ENCODE measurements at places on chromosomes 4 and X.
A peak's percentile ranks its signal among the peaks of the same experiment; 100 is the strongest.

DNA sequence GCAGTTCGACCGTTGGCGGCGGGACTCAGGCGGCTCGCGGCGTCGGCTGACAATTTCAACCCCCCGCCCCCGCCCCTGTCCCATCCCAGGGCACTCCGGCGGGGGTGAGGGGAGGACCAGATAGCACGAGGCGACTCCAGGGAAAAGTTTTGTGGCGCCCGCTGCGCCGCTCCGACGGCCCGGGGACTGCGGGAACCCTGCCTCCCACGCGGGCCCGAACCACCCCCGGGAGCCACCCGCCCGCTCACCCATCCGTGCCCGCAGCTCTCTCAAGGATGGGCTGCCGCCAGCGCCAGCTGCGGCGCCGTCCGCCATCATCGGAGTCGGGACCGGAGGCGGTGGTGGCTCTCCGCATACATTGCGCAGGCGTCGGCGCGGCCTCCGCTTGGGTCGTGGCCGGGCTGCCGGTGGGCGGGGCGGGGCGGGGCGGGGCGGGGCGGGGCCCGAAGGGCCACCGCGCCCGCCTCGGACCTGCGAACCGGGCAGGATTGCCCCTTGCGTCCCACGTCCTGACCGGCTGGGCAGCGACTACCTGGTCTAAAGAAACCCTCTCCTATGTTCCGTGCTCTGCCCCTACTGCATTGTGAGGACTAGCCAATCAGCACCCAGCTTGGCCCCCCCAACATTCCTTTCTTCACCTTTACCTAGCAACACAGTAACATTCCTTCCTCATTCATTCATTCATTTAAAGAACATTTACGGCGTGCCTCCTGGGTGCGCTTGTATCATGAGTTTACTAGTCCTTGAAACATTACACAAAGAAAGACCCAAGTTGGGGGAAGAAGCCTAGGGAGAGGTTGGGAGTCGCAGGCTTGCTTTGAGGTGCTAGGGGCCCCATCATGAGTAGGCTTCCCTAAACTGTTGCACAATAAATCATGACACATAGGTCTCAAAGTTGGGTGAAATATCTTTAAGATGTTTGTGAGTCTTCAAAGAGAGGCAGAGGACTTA, at the start of gene MAP7D3:
Gene MAP7D3, minus strand, starts transcription at position 360 of the 951 bp plus-strand sequence. Its CDS starts 42 bp downstream, at position 318.
- peak; percentile 47 for DNase-seq

DNA sequence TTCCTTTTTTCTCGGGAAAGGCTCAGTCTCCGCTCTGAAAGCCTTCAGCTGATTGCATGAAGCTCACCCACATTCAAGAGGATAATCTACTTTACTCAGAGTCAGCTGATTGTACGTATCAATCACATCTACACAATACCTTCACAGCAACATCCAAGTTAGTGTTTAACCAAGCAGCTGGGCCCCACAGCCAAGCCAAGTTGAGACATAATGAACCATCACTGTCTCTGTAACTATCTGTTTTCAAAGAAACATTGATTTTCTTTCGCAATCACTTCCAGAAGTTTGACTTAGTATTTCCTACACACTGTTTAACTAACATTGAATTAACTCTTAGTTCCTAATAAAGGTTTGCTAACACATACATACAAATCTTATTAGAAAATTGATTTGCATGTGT, 40.3 kb downstream of the RWDD4 start:
- no peak for DNase-seq

- no peak for DNase-seq
These were observed 63.9 kb upstream of the NLGN4X start for GRCh38 chrX:6292599-6292998.

DNA sequence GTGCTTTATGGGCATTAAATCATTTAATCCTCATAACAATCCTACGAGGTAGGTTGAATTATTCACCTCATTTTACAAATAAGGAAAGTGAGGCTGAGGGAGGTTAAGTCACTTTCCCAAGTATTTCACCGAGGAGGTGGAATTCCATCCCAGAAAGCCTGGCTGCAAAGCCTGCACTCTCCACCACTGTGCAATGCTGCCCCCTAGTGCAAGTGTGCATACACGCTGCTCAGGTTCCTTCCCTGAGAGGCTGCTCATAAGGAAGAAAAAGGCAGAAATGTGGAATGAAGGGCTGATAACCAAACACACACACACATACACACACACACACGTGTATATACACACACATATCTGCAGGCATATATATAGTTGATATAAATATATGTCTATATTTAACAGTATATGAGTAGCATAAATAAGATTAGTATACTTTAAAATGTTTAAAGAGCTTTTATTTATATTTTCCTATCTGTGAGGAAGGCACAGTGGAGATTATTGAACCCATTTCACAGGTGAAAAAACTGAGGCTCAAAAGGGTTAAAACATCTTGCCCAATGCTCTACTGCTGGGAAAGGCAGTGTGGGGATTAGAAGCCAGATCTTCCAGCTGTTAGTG, 714.5 kb upstream of the TENM3 start:
- DNase-seq: no peak

DNA sequence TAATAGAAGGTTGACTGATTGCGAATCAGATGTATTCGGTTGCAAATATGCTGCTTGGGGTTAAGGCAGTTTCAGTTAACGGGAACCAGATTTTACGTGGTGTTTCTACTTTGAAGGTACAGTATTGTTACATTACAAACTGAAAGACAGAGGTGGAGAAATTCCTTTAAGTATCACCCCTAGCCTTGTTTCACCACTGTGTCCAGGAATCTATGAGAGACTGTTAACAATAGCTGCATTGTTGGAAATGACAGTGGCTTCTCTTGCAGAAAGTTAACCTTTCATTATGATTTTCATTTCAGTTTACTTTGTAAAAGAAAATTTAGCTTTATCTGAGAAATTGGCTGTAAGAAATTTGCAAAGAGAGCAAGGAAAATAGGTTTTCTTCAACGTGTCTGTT, 2.6 kb downstream of the CDKL5 start:
- DNase-seq: no peak

DNA sequence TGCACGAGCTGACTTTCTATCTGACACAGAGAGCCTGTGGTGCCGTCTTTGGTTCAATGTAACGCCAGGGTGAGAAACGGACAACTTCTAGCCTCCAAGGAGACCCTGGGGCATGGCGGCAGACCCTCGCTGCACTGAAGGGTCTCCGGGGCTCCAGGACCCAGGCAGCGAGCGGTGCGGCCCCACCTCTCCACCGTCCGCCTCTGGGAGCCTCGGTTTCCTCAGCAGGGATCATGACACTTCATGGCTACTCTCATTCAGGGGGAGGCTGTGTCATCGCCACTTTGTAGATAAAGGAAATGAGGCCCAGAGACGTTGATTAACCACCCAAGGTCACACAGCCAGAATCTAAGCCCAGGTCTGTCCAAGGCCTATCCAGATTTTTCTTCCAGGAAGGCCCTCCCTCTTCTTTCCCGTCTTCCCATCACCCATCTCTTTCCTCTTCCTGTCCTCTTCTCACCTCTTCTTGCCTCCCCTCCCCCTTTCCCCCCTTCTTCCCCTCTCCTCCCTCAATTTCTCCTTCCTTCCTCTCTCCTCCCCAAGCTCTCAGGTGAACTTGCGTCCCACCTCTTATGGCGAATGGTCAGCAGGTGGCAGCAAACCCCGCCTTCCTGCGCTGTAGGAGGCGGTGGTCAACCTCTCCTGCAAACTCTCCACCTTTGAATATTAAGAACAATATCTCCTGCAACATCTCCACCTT, 69.3 kb upstream of the HMX1 start:
- DNase-seq: no peak

- DNase-seq: no peak
These were observed 4.2 kb upstream of the SLC9A6 start for GRCh38 chrX:135981010-135981409.

DNA sequence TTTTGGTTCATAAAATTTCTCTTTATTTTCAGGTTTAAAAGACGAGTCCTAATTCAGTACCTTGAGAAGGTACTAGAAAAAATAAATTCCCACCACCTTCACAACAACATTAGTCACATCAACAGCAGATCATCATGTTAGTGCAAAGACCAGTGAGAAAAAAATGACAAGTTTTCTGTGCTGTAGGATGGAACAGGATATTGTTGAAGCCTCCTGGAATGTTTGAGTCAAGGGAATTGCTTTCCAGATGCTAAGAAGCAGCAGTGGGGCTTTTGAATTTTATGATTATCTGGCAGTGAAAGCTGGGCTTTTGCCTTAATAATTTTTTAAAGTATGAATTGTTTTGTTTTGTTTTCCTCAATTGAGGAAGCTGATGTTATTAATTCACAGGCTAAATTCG, 61.0 kb downstream of the INTS6L start:
- DNase-seq: no peak

DNA sequence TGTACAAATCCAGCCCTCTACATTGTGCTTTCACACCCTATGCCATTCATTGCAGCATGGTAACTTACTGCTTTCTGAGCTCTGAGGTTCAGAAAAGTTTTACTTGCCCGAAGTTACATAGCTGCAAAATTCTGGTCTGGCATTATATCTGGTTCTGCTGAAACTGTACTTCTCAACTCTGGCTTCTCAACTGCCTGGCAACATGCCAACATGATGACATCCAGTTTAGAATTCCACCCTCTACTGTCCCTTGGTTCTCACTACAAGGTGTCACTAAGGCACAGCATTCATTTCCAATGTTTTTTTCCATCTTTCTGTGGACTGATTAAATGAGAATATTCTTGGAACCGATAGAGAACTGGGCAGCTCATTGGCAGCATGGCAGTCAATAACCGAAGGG, 242.9 kb upstream of the PRPS2 start:
- no peak for DNase-seq

DNA sequence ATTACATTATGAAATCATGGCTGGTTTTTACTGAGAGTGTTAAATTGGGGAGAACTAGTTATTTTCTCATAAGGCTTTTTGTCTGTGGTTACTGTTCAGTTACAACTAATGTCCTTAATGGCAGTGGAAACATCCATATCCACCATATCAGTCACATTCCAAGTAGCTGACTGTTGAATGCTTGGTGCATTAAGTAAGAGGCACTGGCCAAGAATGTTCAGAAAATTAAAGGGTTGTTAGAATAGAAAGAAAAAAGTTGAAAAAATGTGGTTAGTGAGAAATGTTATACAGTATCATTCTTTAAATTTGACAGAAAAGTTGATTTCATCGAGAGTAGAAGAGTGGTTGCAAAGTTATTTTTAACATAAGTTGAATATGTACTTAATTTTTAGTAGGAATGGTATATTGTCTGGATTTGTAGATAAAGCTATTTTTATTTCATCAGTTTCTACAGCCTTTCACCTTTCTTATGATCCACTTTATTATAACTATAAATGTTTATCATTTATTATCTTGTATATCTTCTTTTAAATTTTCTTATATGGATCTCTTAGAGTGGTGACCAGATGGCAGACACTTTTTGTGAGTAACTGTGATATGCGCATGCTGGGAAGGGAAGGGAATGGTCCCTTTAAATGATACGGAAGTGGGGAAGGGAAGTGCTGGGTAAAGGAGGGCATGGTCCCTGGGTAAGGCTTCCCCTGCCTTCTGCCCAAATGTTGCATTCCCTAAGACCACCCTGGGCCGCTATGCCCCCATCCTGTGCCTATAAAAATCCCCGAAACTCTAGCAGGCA, 2407.1 kb downstream of the ARAP2 start:
- no peak for DNase-seq

- DNase-seq: no peak
These were observed 762.0 kb upstream of the MAGEB2 start for GRCh38 chrX:29453333-29453732.

GRCh38 chr4:48799157-48799556, 19.1 kb upstream of the FRYL start:
- DNase-seq: no peak

GRCh38 chr4:152786627-152787026, 6.9 kb downstream of the ARFIP1 start:
- no peak for DNase-seq

DNA sequence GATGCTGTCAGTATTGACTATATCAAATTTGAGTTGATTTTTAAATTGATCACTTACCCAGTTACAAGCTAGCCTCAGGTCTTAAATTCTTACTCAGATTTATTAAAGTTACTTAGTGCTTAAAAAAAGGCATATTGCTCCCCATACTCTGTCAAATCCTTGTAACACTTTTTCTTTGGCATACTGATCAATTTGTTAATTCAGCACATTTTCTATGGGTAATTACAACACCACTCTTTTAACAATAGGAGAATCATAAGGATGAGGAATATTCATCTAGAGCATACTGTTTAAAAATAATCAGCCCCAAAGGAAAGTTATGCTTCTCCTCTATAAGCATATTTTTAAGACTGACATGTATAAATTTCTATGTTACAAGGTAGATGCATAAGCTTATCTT, 482.5 kb downstream of the PABPC4L start:
- no peak for DNase-seq

DNA sequence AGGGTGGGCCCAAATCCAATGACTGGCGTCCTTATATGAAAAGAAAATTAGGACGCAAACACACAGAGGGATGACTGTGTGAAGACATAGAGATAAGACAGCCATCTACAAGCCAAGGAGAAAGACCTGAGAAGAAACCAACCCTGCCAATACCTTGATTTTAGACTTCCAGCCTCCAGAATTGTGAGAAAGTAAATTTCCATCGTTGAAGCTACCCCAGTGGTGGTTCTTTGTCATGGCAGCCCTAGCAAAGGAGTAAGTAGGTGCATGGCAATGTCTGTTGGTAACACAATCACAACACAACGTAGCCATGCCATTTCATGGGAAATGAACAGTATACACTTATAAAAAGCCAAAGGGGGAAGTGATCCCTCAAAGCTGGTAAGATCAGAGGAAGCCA, 25.3 kb downstream of the SMIM20 start:
- no peak for DNase-seq

GRCh38 chr4:14008494-14008893, 381.0 kb upstream of the BOD1L1 start:
- DNase-seq: no peak

DNA sequence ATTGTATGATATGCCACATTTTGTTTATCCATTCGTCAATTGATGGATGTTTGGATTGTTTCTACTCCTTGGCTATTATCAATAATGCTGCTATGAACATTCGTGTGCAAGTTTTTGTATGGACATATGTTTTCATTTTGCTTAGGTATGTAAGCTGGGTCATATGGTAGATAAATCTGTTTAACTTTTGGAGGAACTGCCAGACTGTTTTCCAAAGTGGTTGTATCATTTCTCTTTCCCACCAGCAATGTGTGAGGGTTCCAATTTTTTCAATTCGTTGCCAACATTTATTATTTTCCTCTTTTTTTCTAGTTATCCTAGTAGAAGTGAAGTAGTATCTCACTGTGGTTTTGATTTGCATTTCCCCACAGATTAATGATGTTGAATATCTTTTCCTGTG, 71.8 kb downstream of the DIAPH2 start:
- no peak for DNase-seq

GRCh38 chrX:46601283-46601682, 27.7 kb downstream of the CHST7 start:
- no peak for DNase-seq

All from activated CD4-positive, alpha-beta T cell treated with anti-CD3 and anti-CD28 coated beads for 24 hours (primary cell).